ENCODE measurements at places on chromosomes 7 and 10.

DNA sequence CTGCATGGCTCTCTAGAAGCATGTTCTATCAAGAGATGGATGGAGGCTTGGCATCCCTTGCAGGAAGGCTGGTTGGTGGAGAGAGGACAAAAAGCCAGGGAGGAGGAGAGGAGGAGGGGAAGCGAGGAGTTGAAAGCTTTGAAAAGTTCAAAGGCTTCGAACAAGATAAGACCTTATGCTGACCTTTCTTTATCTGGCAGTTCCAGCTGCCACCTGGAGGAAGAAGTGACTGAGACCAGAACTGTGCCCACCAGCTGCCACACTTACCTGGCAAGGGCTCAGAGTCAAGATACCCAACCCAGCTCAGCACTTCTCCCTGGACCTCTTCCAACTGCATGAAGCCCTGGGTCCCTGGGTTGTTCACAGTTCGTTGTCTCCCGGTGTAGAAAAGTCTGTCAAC, 14.8 kb downstream of the CCL24 start:
- no peak for DNase-seq

- no peak for DNase-seq
Measured at GRCh38 chr7:111081546-111082267, 9.2 kb upstream of the LRRN3 start.

DNA sequence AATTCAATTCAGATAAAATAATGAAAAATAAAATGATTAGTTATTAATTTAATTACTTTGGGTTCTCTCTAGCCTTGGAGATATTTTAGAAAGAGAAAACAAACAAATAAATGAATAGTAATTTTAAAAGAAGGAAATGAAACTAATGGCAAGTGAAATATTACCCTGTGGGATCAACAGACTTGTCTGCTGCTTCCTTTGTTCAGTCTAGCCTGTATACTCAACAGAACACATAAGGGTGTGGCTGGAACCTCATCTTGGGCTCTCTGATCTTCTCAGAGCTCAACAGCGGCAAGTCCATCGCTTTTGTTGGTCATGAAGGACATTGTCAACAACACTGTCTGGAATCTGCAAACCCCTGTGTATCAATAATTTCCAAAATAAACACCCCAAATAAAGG, 904.9 kb downstream of the IPMK start:
- DNase-seq = no peak

GRCh38 chr10:71493741-71494140, 97.0 kb downstream of the CDH23 start:
- no peak for DNase-seq

GRCh38 chr7:50648570-50649169, 83.5 kb upstream of the DDC start:
- no peak for DNase-seq

Data from activated CD8-positive, alpha-beta memory T cell treated with anti-CD3 and anti-CD28 coated beads for 4 hours (primary cell).